ENCODE measurements at places on chromosomes 2 and 18. TPM values are rescaled to one million over a fixed set of nuclear protein-coding genes. Genes with fewer than 3 reads are reported as not detected.

Gene SRD5A2
- 0.02 TPM for total RNA-seq

Gene KANSL3
- total RNA-seq = 22.3 TPM

Gene ADAM23
- 10.0 TPM for total RNA-seq

Gene TMEM247
- total RNA-seq = not detected

Gene GALNT13
- total RNA-seq = 13.4 TPM

Gene CD207
- total RNA-seq = not detected

Gene PSMA8
- total RNA-seq = not detected

Gene ILKAP
- total RNA-seq = 39.3 TPM

Measured in A549 treated with AZD2906 at 1 μM for 4 hours (cell line).